ENCODE measurements at places on chromosomes 3 and 15.

GRCh38 chr3:186109897-186110803, 1.3 kb upstream of the ETV5 start:
- DNase-seq, result no peak

- DNase-seq, result no peak
Measured at GRCh38 chr15:77658304-77658703, 25.6 kb upstream of the LINGO1 start.

DNA sequence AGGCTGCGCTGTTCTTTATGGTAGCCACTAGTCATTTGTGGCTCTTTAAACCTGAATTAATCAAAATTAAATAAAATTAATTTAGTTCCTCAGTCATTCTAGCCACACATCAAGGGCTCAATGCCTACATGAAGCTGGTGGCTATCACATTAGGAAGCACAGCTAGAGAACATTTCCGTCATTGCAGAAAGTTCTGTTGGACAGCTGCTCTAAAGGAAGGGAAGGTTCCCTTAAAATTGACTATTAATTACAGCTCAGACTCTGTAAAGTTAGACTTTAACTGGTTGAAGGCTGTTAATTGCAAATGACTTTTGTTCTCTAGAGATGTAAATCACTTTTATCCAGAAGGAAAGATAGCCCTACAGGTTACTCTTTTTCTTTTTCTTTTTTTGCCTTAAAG, 202.7 kb upstream of the ADAMTS9 start:
- no peak for DNase-seq

DNA sequence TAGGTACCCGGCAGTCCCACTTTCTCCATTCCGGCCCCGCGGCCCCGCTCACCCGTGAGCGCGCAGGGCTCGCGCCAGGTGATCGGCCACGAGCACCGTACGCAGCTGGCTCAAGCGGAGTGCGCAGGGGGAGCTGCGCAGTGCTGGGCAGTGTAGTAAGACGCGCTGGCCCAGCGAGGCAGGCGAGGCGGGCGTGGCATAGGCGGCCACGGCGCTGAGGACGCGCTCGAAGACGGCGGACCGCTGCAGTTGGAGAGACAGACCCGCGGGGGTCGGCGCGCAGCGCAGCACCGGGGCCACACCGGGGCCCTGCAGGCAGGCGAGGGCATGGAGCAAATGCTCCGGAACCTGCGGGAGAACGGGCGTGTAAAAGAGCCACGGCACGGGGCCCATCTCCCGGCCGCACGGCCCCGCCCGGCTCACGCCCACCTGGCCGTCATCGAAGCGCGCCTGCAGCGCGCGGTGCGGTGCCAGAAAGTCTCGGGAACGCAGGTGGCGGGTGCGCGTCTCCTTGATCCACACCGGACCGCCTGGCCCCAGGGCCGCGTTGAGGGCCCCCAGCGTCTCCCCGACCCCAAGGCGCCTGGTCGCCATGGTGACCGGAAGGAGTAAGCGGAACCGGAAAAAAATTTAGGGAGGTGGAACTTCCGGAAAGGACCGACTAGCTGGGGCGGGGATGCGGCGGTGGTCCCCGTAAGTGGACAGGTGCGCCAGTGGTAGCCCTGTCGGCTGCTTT, at the start of gene DALRD3:
DALRD3 (minus strand) TSS at position 610 of the 736 bp plus-strand sequence; CDS start at position 594, 16 bp downstream.
- peak; percentile 47 for DNase-seq

GRCh38 chr3:69405067-69405466, 19.2 kb upstream of the FRMD4B start:
- DNase-seq, result no peak

DNA sequence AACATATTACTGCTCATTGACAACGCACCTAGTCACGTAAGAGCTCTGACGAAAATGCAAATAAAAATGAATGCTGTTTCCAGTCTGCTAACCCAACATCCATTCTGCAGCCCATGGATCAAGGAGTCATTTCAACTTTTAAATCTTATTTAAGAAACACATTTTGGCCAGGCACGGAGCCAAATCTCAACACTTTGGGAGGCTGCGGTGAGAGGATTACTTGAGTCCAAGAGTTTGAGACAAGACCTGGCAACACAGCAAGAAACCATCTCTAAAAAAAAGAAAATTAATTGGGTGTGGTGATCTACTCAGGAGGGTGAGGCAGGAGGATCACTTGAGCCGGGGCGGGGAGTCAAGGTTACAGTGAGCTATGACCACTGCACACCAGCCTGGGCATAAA, 22.4 kb upstream of the TM4SF19 start:
- DNase-seq, result no peak

- DNase-seq, result no peak
Measured at GRCh38 chr15:48759921-48760320, 50.9 kb downstream of the CEP152 start.

GRCh38 chr15:63232943-63233342, 43.5 kb downstream of the RAB8B start:
- DNase-seq, result no peak

Measured in stimulated activated CD8-positive, alpha-beta memory T cell treated with anti-CD3 and anti-CD28 coated beads, Interleukin-15, amount 100 ng/mL, for 48 hours (primary cell).